ENCODE measurements at places on chromosomes 4 and X.
A peak's percentile ranks its signal among the peaks of the same experiment; 100 is the strongest.

- DNase-seq, result no peak
Observed at GRCh38 chr4:41070516-41071281, 143.6 kb downstream of the APBB2 start.

DNA sequence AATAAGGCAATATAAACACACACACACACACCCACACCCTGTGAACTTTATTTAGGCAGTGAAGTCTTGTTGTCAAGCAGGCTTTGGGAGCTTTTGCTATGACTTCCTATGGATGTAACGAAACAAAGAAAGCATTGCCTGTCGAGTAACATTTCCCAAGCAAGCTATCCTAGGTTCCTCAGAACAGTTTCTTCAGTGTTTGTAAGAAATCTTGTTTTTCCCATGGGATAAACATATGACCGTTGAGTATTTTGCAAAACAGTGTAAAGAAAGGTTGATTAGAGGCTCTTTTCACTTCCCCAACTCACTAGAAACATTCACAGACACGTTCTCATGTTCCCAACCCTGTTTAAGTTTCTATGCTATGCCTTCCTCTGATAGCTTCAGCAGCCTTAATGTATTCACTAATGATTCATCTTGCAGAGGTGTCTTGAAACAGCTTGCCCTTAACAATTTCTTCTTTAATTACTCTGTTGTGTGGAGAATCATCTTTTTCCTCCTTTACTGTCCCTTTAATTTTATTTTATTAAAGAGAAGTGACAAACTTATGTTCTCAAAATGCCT lies 1947.1 kb upstream of the TENM3 start:
- no peak for DNase-seq

DNA sequence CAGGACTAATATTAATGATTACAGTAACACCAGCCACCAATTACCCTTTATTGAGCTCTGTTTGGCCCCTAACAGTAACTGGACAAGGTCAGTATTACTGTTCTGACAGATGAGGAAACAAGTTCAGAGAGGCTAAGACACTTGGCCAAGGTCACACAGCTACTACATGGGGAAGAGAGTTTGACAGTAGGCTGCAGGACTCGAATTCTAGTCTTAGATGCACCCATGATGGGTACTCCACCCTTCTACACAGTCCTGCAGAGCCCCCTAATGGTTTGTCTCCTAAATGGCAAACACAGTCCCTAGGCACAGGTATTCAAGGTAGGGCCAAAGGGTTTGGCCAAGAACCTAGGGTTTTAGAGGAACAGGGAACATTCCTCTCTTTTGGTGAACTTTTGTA lies 93.9 kb downstream of the NSUN7 start:
- peak; percentile 6 for DNase-seq

DNA sequence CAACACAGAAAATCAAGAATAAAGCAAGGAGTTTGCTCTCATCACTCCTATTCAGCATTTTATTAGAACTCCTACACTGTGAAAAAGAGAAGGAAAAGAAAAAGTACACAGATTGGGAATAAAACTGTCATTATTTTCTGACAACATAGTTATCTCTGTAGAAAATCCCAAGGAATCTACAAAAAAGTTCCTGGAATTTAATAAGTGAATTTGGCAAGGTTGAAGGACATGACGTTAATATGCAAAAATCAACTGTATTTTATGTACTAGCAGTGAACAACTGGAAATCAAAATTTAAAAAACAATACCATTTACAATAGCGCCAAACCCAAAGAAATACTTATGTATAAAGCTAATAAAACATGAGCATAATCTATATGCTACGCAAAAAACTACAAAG lies 26.3 kb downstream of the CHIC2 start:
- no peak for DNase-seq

DNA sequence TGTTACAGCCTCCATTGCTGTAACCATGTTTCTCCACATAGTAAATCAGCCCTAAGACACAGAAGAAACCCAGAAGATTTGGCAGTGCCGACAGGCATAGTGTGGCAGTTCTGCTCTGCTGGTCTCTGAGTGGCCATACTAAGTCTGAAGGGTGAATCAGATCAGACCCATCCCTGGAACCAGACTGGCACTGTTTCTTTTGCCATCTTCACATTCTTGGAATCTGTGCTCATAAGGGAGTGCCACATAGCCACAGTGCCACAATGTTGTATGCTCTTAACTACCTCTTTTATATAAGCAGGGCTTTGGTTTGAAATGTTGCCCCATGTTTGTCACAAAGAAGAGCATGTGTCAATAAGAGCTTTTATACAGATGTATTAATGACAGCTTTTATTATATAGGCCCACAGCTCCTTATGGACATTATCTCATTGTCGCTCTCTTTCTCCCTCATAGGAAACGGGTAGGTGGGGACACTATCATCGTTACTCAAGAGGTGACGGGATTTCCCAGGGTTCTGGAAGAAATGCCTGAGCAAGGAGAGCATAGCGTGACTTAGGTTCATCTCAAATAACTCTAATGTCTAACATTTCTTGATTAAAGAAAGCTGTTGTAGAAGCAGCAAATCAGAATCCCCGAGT lies 128.2 kb downstream of the CBR4 start:
- DNase-seq, result no peak

GRCh38 chrX:64338296-64338695 lies 57.0 kb downstream of the MTMR8 start:
- no peak for DNase-seq

DNA sequence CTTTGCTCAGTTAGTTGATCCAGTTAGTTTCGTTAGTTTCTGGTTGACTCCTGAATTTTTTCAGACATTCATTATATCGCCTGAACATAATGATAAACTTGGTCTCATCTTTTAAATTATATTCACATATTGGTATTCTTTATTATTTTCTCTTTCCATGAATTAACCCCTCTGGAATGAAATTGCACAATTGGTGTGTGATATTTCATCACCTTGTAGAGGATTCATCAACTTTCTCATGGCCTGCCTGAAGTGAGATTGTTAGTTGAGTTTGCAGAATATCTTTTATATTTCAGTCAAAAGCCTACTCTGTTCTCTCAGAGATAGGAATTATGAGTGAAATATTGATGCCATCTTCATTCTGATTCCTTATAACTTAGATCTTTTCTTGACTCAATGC lies 1160.6 kb upstream of the AGA start:
- no peak for DNase-seq

DNA sequence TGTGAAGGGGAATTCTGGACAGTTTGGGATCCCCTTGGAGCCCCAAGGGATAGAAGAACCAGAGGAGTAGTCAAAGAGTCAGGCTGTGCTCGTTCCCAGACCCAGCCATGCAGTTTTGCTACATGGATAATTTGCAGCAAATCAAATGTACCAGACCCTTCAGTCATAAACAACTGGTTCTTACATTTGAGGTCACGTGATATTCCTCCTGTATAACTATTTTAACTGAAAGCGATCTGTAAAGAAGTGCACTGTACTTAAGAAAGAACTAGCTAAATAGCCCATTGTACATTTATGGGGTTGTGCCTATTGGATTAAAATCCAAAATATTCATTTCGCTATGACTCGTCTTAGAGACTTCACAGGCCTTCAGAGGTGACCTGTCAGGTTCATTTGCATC lies 550.2 kb upstream of the TENM3 start:
- DNase-seq, result no peak

DNA sequence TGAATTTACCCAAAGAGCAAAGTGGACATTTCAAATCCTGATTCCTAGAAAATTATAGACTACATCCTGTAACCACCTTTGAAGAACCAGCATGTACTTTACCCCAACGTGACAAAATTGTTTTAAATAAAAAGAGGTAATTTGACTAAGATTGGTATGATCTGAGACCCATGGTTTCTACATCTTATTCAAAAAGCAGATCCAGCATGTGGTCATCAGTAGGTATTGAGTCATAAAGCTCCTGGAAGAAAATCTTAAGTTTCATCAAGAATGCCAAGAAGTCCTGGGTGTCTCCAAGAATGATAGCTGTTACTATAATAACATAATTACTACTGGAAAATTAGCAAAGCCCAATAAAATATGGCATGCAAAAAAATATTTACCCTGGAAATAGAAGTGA lies 61.8 kb downstream of the NFKB1 start:
- no peak for DNase-seq

- no peak for DNase-seq
Observed at GRCh38 chr4:160161026-160161425, 1058.1 kb downstream of the RAPGEF2 start.

DNA sequence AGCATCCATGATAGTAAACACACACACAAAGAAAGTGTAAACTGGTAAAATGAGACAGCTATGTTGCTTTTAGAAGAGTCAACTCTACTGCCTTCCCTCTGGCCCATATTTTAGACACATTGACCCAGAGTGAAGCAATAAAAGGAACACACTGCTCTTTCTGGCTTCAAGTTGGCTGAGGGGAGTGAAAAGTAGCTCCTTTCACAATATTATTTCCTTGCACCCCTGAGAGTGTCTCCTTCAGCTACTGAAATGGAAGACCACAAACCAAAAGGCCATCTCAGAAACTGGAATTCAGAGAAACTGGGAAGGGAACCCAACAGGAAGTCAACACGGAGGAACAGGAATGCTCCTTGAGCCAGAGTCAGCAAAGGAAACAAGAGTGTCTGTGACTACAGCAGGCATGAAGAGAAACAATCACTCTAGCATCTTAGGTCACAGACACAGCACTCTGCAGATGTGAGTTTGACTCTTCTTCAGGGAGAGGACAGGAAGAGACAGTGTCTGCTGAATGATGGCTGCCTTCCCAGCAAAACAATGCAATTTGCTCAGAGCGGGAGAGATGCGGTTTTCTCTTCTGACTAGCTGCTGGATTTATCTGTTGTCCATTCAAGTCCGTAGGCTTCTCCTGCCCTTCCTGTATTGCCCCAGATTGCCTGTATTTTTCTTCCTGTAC lies 106.7 kb downstream of the SPATA18 start:
- DNase-seq, result no peak

- DNase-seq, result no peak
Observed at GRCh38 chrX:12581546-12581945, 209.7 kb upstream of the PRPS2 start.

DNA sequence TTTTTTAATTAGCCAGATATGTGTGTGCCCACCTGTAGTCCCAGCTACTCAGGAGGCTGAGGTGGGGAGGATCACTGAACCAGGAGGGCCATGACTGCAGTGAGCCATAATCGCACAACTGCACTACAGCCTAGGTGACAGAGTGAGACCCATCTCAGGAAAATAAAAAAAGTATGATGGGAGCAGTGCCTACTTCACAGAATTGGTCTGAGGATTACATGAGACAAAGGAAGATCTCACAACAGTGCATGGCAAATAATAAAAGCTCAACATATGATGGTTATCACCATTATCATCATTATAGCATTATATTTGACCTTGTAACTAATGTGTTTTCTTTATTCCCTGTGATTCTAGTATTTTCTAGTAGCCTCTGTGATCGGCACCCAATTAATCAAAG lies 19.9 kb upstream of the DCHS2 start:
- no peak for DNase-seq

DNA sequence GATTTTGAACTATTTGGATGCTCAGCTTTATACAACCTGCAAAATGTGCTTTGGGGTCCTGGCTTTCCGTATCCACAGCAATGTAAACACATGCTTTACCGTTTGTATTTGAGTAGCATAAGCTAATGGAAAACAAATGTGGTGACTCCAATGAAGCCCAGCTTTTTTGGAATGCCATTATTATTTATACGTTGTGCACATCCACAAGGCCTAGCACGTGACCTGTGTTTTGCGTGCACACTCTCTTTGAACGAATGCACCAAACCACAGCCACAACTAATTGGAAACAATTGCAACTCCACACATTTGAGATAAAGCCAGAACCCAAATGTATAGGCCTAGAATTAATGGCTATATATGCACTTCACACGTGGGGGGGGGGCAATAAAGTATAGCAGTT lies 189.5 kb upstream of the GPC4 start:
- DNase-seq, result no peak

- no peak for DNase-seq
Observed at GRCh38 chr4:3868211-3869173, 102.3 kb downstream of the ADRA2C start.

DNA sequence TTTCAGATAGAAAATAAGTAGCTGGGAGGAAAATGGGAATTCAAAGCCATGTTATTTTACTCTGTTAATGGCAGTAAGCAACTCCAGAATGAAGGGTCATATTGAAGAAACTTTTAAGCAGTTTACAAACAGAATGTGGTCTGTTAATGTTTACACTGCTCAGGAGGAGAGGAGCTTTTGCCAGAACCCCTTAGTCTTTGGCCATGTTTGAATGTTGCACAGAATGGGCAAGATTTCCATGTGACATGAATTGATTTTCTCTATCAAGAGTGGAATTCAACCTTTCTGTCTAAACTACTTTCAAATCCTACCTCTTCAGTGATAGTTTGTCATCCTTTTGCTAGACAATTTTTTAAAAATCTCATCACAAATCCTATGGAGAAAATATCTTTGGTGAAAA lies 115.8 kb upstream of the DGKK start:
- DNase-seq, result no peak

GRCh38 chr4:32106767-32107166 lies 1386.6 kb downstream of the PCDH7 start:
- DNase-seq, result no peak

DNA sequence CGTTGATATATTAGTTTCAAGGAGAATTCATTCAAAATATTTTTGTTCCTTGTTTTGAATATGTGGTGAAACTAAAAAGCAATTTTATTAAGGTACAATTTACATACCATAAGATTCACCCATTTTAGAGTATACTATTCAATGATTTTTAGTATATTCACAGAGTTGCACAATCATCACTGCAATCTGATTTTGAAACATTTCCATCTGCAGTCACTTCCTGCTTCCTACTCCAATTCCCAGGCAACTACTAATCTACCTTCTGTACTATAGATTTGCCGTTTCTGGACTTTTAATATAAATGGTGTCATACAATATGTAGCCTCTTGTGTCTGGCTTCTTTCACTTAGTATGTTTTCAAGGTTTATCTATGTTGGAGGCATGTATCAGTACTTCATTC lies 71.3 kb downstream of the SLC9A7 start:
- no peak for DNase-seq

DNA sequence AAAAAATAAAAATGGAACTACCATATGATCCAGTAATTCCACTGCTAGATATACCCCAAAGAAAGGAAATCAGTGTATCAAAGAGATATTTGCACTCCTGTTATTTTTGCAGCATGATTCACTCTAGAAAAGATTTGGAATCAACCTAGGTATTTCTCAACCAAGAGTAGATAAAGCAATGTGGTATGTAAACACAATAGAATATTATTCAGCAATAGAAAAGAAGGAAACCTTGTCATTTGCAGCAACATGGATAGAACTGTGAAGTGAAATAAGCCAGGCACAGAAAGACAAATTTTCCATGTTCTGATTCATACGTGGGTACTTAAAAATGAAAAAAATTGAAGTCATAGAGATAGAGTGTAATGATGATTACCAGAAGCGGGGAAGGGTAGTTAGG lies 362.3 kb upstream of the EPHA5 start:
- DNase-seq, result no peak

DNA sequence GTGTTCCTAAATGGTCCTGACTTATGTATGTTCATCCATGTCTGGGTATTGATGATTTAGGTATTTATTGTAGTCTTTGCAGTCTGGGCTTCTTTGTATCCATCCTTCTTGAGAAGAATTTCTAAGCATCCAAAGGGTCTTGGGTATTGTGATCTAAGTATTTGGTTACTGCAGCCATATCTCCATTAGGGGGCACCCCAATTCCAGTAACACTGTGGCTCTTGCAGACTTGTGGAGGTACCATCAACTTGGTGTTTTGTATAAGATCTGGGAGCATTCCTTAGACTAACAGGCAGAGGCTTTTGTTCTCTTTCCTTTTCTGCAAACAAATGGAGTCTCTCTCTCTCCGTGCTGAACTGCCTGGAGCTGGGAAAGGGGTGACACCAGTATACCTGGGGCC lies 113.7 kb upstream of the NEXMIF start:
- DNase-seq, result peak; percentile 54

GRCh38 chr4:126191536-126191935 lies 876.8 kb downstream of the FAT4 start:
- no peak for DNase-seq
